ENCODE measurements at places on chromosomes 16 and 17.

DNA sequence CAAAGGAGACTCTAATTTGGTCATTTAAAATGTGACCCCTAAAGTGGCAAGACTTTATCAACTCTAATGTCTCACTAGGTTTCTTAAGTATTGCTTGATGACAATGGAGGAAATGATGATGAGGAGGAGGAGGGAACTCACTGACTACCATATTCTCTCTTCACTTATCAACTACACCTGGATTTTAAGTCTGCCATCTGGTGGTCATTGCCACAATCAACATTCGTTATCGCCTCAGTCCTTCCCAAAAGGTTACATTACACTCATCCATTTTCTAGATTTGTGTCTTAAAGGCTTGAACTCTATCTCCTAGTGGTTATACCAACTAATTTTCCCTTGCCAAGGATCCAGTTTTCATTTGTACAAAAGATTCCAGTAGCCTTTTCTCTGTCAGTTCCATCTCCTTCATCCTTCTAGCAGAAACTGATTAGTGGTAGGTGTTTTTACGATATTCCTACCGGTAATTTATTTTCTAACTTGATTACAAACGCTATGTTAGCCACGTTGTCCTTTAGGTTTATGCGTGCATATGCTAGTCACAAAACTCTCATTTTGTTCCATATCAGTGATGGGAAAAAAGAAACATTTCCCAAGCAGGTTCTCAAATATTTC, 114.6 kb upstream of the NOG start:
- peak; percentile 21 for DNase-seq

- DNase-seq: no peak
Observed at GRCh38 chr17:80437532-80437931, 22.6 kb downstream of the ENDOV start.

DNA sequence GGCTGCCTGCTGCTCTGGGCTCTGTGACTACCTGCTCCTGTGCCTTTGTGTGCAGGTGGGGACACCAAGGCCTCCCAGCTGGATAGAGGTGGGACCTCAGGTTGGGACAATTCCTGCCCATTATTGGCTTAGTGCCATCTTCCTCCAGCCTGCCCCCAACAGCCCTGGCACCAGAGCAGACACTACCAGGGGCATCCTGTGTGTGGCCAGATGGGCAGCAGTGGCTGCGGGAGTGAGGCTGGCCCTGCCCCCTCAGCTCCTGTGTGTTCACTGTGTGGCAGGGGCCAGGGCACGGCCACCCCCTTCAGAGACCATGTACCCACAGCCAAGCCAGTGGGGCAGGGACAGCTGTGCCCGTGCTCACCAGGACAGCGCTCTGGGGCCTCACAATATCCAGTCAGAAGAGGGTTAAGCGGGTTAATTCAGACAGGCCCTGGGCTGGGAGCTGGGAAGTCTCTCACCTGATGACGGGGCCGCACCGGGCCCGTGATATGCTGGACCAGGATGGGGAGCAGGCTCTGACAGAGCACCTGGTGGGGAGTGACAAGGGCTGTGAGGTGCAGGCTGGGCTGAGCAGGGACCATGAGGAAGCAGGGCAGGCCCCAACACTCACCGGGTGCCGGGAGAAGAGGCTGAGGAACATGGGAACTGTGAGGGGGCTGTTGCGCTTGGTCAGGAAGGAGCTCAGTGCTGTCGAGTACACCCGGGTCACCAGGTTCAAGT, 13.0 kb downstream of the MYBBP1A start:
- DNase-seq: no peak

DNA sequence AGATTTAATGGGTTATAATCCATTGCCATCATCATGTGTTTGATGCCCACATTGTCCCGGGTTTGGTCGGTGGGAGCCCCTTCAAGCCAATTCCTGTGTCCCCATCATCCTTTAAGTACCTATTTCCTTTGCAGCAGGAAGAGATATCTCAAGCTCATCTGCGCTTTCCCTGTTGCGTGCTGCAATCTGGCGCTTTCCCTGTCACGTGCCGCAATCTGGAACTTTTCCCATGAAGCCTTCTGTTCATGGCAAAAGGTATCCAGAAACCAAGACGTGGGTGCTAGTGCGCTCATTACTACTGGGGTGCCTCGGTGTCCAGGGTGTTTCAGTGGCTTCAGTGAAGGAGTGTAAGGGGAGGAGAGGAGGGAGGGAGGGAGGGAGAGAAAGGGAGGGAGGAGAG, 174.6 kb upstream of the ZNF469 start:
- no peak for DNase-seq

DNA sequence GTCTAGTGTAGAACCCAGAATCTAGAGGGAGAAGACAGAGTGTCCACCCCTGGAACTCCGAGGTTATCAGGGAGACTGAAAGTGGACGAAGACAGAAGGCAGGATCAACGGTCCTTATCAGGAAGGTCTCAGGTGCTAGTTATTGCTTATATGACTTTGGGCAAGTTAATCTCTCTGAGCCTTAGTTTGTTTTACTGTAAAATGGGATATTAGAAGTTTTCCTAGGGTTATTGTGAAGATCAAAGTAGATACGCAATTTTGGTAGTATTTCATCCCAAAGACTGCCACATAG, 1.2 kb downstream of the RNF167 start:
- no peak for DNase-seq

DNA sequence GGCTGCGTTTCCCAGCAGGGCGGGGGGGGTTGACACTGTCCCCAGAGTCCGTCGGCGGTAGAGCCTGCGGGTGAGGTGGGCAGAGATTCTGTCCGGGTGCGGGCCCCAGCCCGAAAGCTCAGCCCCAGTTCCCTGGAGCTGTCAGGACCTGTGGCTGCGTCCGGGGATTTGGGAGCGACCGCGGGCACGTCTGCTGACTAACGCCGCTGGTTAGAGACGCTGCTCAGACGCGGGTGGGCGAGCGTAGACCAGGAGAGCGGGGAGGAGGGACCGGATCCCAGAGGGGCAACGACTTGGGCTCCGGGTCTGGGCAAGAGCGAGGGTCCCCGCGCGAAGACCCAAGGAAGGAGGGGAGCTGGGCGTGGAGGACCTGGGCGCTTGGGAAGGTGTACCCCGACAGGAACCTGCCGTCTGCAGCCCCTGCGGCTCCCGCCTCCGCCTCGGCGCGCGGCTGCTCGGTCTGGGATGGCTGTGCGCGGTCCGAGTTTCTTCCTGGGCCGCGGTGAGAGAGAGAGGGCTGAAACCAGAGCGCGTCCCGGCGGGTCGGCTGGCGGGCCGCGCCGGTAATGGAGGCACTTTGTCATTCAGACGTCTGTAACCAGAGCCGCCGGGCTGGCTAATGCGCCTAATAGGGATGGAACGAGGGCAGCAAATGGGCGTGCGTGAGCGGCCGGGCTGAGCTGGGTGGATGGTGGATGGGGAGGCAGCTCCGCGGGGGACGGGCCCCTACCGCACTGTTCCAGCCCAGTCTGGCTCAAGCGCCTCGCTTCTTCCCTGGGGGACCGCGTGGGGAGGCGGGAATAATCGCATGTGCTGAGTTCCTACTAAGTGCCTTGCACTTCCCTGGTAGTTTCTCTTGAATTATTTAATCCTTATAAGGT, 2.3 kb downstream of the NGFR start:
- peak; percentile 84 for DNase-seq

DNA sequence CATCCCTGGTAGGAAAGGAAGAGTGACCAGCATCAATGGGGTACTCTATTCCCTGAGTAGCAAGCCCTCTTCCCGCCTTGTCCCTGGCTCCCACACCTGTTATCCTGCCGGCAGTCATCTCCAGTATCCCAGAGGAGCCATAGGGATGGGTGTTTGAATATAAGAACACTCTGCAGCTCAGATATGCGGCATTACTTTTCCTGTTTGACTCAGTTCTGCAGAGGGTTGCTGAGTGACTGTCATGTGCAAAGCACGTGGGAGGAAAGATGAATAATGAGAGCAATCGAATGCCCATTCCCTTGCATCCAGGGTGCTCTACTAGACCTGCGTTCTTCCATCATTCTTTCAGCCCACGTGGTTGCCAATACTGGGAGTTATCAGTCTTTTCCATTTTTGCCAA, 115.1 kb downstream of the PRKCB start:
- DNase-seq: no peak

- DNase-seq: no peak
Observed at GRCh38 chr16:85615014-85615851, 2.1 kb downstream of the GSE1 start.

DNA sequence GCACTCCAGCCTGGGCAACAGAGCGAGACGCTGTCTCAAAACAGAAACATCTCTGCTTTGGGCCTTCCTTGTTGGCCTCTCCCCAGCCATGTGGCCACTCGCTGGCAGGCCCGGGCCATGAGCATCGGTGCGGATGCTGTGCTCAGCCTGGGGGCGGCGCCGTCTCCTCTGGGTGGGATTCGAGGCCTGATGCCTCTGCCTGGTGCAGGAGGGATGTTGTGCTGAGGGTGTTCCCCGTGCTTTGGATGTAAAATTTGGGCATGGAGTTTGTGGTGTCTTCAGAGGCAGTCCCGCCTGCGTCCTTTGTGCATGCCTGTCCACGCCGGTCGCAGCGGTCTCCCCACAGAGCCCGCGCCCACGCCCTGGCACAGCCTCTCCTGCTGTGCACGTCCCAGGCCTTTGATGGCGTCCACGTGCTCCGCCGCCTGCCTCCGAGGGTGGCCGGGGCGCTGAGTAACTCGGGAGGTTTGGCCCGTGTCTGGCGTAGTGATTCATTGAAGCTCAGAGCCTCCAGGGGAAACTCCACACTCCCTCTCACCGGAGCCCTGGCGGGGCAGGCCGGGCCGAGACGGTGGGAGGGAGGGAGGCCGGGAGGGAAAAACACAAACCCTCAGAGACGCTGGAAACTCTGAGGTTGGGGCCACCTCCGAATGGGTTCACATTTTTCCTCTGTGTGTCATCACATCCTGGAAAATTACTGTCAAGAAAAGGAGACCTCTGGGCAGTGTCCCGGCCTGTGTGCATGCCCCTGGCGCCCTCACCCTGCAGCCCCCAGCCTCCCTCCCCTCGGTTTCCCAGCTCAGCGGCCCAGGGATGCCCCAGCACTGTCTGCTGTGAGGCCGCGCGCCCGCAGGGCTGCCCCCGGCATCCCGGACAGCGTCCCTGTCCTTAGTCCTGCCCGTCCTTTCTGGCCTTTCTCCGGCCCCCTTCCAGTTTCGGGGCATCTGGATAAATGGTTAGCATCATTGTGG, 19.0 kb downstream of the CENPX start:
- DNase-seq: no peak

GRCh38 chr17:69733171-69734012, 318.9 kb downstream of the MAP2K6 start:
- DNase-seq: no peak

- no peak for DNase-seq
Observed at GRCh38 chr17:557371-557770, 157.3 kb downstream of the VPS53 start.

DNA sequence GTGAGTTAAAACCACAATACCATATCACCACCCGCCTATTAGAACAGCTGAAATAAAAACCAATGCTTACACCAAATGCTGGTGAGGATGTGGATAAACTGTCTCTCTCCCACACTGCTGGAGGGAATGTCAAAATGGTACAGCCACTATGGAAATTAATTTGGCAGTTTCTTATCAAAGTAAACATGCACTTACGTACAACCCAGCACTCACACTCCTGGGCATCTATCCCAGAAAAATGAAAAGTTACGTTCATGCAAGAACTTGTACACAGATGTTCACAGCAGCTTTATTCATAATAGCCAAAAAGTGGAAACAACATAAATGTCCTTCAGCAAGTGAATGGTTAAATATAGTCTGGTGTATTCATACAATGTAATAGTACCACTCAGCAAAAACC, 173.2 kb upstream of the MYOCD start:
- no peak for DNase-seq

DNA sequence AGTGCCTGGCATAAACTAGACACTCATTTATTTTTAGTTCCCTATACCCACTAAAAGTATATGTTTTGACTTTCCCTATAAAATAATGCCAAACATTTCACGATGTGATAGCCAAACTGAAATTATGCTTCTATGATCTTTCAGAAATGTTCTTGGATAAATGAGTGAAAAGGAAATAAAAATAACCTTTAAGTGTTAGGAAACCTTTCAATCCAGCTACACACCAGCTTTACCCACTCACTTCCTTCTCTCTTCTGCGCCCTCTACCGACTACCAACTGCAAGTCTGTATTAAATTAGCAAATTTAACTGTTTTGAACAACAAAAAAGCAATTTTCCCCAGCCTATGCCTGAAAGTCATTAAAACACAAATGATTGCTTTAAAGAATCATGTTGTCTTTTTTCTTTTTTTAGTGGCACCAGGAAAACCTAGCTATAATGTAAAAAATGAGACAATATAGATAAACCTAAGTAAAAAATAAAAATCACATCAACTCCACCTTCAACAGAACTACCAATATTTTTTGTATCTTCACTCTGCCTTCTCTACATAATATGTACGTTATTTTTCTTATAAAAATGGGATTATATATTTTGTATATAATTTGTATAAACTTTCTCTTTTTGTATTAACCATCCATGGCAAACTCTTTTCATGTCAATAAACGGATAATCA, 13.2 kb upstream of the TMEM100 start:
- DNase-seq: peak; percentile 52

- no peak for DNase-seq
Observed at GRCh38 chr17:229709-230394, 48.4 kb upstream of the DOC2B start.

DNA sequence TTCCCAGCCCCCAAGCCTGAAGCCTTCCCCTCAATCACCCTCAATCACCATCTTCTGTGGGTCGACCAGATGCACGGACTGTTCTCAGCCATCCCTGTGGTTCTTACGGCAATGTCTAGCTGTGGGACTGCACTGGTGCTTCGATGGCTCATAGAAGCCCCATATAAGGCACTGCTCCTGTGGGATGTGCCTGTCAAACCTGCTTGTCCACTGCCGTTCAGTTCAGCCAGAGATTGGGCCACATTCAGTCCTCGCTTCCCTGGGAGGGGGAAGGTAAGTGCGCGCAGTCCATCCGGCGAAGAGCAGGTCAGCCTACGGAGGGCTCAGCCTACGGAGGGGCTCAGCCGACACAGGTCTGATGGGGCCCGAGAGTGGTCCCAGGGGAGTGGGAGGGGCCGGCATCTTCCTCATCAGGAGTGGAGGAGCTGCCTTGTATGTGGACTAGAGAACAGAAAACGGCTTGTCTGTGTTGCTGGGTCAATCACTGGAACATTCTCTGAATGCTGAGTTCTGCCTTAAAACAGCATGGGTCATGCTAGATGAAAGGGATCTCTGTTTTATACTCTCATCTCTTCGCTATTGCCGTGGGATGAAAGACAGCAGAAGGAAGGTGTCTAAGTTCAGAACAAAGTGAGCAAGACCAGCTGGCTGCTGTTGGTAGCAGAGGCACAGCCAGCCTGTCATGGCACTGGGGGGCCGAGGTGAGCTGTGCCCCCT, at the start of gene CARD14:
CARD14 (plus strand) TSS at position 247 of the 717 bp plus-strand sequence. CDS start 11,409 bp downstream, outside the sequence.
- peak; percentile 24 for DNase-seq

GRCh38 chr17:46178550-46179214, 14.5 kb downstream of the KANSL1 start:
- DNase-seq: no peak

DNA sequence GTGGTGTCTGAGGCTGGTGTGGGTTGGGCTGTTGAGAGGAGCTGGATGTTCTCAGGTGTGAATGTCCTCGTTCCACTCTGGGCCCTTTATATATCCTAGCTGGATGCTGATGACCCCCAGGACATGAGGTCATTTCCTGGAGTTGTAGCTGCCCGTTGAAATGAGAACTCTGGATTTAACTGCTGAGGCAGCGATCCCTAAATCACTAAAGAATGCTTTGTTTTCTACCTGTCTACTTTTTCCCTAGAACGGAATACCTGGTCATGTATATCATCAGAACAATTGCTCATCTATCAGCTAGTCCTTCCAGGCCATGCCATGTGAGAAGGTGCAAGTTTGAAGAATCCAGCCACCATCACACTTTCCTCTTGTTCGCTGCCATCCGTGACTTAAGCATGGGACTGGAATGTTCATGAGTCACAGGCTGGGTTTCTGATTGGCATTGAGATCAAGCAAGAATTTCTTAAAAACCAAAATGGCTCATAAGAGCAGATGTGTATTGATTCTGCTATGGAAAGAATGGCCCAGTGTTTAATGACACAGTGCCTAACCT, at the start of gene KRTAP2-3:
KRTAP2-3 (minus strand) TSS at position 63 of the 553 bp plus-strand sequence. CDS start 64 bp downstream, outside the sequence.
- DNase-seq: no peak
